ENCODE measurements at places on chromosomes 5 and 9.
A peak's percentile ranks its signal among the peaks of the same experiment; 100 is the strongest.

- no peak for DNase-seq
Observed at GRCh38 chr9:114853071-114853855, 47.4 kb upstream of the TNFSF15 start.

DNA sequence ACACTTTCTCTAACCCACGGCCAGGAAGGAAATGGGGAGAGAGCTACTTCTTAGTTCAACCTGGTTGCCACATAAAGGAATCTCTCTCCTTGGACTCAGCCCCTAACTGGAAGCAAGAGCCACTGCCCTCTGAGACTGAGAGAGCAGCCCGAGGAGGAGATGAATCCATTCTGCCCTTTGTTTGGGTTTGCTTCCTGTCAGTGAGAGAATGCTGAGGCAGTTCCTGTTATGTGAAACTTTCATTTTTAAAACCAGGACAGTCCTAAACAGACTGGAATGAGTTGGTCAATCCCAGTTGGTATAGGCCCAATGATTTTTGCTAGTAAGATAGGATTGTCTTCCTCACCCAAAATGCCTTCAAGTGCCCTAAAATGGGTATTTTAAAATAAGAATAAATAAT lies 205.1 kb downstream of the NTRK2 start:
- DNase-seq, result no peak

GRCh38 chr5:41921874-41922273 lies 3.2 kb upstream of the FBXO4 start:
- DNase-seq, result no peak

GRCh38 chr5:157358871-157359270 lies 92.9 kb downstream of the CYFIP2 start:
- no peak for DNase-seq

GRCh38 chr5:180376511-180376910 lies 23.4 kb upstream of the GFPT2 start:
- no peak for DNase-seq

DNA sequence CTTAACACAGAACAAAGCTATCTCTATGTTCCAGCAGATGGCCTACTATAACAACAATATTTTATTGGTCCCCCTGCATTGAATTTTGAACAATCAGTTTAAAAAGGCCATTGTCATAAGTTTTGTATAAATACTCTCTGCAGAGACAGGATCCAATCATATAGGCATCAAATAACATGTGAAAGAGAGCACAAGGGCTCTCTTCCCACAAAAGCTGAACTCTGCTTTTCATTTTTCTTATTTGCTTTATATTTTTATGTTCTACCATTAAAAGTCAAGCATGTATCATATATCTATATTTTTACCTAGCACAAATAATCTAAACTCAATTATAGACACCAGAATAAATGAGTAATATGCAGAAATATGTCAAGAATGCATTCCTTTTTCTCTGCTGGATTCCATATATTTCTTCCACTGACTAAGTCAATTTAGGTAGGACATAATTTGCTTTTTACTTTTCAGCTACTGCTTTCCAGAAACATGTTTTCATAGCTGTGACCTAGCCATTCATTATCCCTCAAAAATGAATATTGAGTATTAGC lies 143.6 kb downstream of the CDH9 start:
- DNase-seq, result no peak

DNA sequence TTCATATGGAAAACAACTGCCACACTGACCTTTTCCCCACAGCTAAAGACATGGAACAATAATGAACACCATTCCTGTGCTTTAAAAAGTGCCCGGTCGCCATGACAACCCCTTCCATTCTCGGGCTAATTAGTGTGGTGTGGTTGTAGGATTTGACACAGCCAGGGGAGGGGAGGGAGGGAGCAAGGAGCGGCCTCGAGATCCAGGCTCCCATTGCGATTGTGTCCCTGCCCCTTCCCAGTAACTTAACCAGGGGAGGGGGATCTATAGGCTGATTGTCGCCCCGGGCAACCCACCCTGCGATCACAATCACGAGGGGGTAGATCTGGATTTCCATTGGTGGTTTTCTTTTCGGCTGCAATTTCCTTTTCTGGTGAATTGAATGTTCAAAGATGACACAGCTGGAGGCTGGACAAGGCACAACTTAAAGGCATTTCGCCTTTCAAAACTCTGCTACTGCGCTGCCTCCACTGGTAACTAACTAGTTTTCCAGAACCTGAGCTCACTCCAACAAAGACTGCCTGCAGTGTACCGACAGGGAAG lies 96.7 kb upstream of the RETREG1 start:
- peak; percentile 61 for DNase-seq

DNA sequence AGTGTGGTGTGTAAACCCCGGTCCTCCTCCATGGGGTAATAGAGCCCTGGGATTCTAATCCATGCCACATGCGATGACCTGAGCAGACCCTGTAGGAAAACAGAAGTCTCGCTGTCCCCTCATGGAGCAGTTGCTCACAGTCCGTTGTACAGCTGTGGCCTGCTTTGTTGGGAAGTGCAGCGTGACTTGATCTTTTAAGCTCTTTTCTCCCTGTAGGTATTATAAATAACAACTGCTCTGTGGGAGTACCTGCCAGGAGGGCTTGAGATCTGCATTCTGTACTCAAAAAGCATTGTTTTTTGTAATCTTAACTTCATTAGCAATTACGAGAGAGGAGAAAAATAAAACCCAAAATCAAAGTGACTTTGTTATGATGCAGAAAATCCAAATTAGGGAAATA lies 17.3 kb downstream of the MEGF10 start:
- no peak for DNase-seq

DNA sequence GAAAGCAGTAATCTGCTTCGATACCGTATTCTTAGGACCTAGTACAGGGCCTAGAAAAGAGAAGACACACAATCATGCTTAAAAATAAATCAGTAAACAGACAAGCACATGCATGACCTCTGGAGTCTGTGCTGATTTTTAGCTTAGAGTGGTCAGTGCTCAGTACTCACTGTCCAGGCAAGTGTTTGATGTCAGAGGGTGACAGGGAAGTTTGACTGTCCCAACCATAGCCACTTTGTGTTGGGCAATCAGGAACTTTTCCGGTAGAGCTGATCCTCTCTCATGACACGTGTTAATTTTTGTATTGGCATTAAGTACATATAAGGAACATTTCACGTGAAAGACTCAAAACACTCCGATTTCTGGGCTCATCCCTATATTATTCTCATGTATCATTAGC lies 464.7 kb upstream of the KLF4 start:
- DNase-seq, result no peak

DNA sequence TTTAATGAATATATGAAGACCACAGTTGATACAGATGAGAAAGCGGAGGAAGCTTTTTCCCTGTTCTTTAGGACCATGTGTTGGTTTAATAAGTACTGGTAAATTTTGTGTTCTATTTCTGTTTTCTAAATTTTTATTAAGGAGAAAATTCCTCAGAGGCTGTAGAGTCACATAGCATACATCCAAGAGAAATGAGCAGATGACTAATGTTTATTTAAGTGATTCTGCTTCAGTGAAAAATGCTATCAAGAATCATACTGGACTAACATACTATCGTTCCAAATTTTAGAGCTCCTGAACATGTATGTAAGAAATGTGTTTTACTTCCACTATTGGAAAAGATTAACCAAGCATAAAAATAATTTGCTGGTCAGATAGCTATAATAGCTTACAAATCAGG lies 115.0 kb downstream of the KIAA1958 start:
- no peak for DNase-seq

GRCh38 chr5:58121391-58121790 lies 338.5 kb downstream of the PLK2 start:
- DNase-seq, result no peak

DNA sequence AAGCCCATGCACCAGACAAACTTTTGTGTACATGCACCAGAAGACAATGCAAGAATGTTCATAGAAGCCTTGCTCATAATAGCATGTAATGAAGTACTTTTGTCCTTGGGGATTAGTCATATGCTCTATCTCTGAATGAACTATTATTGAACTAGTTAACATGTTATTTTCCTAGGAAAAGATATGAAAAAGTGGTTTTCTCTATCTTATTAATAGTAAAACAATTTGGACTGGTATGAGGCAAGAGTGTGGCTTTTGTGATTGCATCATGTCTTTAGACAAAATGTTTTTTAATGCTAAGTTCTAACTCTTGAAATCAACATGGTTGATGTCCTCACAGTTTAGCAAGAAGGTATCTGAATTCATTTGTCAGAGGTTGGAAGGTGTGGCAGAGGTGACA lies 55.7 kb upstream of the SPDL1 start:
- DNase-seq, result no peak

DNA sequence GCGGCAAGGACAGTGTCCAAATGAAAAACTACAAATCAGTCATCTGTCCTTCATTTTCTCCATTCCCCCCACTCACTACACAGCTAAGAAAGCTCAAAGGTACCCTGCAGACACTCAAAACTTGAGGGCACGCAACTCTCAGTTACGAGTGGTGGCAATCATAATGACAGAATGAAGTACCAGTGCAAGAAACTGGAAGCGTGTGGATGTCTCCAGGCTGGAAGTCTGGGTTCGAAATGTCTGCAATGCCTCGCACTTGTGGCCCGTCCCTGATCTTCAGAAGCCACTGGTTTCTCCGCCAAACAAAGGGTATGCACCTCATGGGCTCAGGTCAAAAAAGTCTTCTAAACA lies 597 bp upstream of the CENPH start:
- no peak for DNase-seq

- DNase-seq, result no peak
Observed at GRCh38 chr5:165282491-165282890, 1777.1 kb downstream of the MAT2B start.

DNA sequence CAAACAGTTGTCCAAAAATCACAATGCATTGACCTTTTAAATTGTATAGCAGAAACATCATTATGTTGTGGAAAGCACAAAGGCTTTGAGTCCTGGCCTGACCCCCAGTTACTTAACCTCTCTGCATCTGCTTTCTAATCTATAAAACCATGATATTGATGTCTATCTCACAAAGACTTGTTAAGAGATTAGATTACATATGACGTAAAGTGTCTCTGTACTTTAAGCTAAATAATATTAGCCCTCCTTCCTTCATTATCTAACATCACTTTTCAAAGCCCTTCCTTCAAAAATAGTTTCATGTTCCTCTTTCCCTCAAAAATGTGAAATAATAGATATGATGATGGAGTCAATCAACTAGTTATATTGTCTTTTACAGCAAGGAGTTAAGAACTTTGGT lies 3.4 kb downstream of the ADAMTS6 start:
- DNase-seq, result no peak

GRCh38 chr5:13250464-13251291 lies 693.8 kb downstream of the DNAH5 start:
- no peak for DNase-seq

GRCh38 chr9:95736370-95736769 lies 139.1 kb upstream of the ERCC6L2 start:
- DNase-seq, result no peak

DNA sequence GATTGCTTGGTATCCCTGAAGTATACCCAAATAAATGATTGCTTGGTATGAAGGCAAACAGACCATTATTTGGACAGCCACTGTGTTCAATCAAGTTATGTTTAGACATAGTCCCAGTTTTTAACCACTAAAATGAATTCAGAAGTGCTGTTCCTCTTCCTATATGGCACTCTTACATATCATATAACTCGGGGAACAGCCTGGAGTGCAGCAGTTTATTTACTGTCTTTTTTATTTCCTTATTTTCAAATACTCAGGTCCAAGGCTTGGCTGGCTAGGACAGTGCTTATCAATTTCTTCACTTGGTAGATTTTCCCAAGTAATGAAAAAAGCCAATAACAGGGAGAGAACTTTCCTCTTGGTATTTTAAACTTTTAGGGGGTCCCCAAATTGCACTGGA lies 58.6 kb upstream of the CCDC112 start:
- DNase-seq, result no peak

- DNase-seq, result peak; percentile 36
Observed at GRCh38 chr9:133734590-133735414, 3.4 kb downstream of the SARDH start.

DNA sequence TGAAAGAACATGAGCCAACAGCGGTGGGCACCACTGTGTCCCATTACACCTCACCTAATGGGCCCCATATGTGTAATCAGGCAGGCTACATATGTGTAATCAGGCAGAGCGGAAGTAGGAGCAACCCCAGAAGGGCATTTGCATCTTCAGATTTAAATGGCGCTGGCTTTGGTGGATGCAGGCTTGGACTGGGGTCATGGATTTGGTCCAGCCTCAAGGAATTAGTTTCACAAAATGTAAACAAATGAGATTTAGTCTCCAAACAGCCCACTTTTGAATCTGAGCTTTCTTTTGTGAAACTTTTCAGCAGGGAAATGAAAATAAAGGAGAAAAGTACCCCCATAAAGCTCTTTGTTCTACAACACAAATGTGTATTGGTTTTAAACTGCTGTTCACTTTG lies 161.3 kb downstream of the LPAR1 start:
- DNase-seq, result no peak

- no peak for DNase-seq
Observed at GRCh38 chr5:386432-387341, 56.3 kb upstream of the EXOC3 start.

DNA sequence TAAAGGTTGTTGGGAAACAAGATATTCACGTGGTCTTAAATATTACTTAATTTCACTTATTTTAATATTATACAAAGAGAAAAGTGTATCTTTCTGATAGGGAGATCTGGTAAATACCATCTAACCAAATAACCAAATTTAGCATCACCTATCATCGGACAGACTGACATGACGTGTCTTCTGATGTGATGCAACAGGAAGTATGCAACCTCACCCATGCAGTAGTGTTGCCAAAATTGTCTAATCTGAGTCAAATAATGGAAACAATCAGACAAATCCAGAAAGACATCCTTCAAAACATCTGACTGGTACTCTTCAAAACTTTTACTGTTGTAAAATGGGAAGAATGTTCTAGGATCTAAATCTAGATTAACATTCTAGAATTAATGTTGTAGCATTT lies 148.0 kb downstream of the FGF1 start:
- DNase-seq, result no peak

DNA sequence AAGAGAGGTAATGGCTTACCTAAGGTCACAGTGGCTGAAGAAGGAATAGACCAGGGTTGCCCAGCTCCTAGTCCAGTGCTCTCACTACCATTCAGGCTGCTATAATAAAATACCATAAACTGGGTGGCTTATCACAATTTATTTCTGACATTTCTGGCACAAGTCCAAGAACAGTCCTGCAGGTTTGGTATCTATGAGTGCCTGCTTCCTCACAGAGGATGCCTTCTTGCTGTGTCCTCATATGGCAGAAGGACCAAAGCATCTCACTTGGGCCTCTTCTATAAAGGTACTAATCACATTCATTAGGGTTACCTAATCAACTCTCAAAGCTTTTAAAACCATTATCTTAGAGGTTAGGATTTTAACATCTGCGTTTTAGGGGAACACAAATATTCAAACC lies 17.2 kb downstream of the STARD4 start:
- DNase-seq, result no peak

GRCh38 chr5:11383506-11384095 lies 520.6 kb downstream of the CTNND2 start:
- DNase-seq, result no peak

GRCh38 chr5:109852371-109853155 lies 162.8 kb downstream of the MAN2A1 start:
- DNase-seq, result no peak

GRCh38 chr9:127216210-127216887 lies 48.2 kb upstream of the GARNL3 start:
- no peak for DNase-seq

- no peak for DNase-seq
Observed at GRCh38 chr5:66877843-66878242, 281.6 kb downstream of the MAST4 start.

GRCh38 chr9:117156144-117156688 lies 258.6 kb downstream of the ASTN2 start:
- DNase-seq, result no peak

Data from right forelimb (tissue), 1 donor.